IPS DF 6.9 (cell line): ENCODE measurements at places on chromosomes 1 and 21.

DNA sequence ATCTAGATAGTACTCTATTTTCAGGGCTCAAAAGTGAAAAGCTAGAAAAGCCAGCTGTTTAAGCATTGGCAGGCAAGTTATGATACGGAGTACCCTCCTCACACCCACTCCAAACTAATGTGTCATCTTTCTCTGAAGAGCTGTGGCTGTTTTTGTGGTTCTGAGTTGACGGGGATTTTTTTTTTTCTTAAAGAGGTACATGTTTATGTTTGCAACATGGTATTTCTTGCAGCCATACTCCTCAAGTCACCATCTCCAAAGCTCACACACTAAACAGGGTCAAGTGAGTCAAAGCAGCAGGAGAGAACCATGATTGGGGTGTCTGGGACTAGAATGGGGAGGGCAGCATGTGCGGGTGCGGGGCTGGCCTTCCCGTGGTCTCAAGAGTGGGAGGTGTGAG lies 347.2 kb downstream of the DISC1 start:
- no peak for DNase-seq

DNA sequence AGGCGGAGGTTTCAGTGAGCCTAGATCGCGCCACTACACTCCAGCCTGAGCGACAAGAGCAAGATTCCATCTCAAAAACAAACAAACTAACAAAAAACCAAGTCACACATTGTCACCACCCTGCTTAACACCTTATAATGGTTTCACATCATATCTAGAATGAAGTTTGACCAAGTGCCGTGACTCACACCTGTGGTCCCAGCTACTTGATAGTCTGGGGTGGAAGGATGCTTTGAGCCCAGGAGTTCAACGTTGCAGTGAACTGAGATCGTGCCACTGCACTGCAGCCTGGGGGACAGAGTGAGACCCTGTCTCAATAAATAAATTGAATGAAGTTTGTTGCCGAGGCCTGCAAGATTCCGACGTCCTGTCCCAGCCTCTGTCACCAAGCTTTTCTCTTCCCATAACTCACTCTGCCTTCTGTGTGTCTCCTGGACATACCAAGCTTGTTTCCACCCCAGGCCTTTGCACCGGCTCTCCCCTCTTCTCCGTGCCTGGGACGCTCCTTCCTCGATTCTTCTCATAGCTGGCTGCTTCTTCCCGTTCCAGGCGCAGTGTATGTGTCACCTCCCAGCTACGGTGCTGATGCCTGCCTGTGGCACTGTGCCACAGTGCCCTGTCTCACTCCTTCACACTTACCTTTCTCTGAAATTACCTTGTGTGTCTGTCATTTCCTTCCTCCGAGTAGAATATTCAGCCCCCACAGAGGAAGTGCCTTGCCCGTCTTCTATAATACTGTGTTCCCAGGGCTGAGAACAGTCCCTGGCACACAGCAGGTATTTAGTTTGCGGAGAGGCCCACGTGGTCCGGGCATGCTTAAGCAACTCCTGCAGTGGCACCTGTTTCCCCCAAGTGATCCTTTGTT lies 3.8 kb upstream of the SELENON start:
- no peak for DNase-seq

DNA sequence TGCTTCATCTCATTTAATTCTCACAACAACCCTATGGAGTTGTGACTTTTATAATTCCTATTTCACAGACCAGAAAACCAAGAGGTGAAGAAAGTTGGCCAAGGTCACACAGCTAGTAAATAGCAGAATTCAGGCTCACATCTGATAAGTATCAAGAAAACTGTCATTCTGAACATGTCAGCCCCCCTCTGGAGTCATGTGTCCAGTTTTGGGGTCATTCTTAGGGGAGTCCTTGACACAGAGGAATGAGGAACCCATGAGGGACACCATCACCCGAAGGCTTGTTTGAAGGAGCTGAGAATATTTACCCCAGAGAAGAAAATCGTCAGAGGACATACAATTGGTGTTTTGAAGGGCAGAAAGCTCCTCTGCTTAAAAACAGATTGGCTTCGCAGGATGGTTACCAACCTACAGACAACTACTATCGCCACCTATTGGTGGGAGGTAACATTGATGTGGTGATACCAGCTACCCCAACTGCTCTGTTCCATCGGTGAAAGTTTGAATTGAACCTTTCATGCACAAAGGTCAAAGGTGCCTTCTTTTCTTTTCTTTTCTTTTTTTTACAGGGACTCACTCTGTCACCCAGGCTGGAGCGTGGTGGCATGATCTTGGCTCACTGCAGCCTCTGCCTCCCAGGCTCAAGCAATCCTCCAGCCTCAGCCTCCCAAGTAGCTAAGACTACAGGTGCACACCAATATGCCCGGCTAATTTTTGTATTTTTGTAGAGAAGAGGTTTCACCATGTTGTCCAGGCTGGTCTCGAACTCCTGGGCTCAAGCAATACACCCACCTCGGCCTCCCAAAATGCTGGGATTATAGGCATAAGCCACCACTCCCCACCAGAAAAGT lies 31.3 kb downstream of the NCMAP start:
- peak; percentile 43 for DNase-seq

DNA sequence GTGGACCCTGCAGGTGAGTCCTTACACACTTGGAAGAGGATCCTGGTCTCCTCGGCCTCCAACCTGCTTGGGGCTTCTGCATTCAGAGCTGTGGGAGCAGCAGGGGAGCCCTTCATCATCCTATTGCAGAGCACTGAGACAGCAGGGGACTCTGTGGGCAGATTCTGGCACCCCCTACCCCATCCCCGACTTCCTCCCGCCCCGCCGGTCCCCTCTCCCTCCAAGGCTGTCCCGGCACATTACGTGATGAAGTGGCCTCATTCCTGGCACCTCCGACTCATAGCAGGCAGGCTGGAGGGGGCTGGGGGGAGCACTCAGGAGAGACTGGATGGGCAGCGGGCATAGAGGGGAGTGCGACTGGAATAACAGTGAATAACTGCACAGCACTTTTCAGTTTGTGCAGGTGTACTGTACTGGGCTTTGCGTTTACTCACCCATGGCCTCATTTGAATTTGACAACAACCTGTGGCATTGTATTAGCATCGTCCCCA lies 394.1 kb downstream of the MATN1 start:
- DNase-seq = no peak

DNA sequence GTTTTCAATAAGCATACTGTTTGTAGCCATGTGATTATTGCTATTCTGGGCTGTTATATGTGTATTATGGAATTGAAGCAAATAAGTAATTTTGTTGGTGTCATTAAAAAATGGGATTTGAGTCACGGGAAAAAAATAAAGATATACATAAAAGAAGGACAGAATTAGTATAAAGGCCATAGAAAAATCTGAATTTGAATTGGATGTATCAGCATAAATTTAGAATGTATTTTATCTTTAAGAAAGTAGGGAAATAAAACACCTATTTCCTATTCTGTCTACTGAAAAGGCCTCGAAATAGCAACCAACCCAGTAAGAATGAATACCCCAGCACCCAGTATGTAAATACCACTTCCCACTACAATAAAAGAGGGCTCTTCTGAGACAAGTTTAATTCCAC lies 185.9 kb downstream of the SLC45A1 start:
- DNase-seq = no peak

DNA sequence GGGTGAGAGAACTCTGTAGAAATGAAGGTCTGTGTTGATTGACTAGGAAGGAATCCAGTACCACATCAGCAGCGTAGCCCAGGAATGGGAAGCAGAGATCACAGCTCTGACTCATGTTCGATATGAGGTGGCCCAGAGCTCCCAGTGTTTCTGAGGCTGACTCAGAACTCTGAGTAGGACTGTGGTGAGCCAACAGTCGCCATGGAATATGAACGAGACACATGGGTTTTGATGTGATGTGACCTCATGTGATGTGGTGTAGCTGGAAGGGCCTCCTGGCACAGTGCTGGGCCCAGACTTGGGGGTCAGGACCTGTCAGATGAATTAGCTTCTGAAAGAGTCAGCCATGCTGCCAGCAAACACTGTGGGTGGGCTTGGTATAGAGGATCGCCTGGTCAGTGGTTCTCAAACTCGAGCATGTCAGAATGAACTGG lies 237.0 kb downstream of the MRPL39 start:
- DNase-seq = no peak

DNA sequence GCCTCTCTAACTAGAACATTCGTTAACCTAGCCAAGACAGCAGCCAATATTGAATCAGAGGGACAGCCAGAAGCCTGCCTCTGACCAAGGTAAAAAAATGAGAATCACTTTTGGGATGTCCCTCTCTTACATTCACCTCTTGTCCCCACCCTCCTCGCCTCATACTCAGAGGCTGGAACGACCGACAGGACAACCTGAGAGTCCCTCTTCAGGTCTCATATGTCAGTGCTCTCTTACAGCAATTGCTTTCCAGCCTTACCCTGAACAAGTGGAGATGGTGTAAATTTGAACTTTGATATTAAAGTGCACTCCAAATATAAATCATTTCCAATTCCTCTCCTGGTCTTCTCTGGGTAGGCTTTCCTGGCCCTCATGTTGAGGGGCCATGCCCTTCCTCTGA lies 327.5 kb downstream of the KCTD3 start:
- no peak for DNase-seq

DNA sequence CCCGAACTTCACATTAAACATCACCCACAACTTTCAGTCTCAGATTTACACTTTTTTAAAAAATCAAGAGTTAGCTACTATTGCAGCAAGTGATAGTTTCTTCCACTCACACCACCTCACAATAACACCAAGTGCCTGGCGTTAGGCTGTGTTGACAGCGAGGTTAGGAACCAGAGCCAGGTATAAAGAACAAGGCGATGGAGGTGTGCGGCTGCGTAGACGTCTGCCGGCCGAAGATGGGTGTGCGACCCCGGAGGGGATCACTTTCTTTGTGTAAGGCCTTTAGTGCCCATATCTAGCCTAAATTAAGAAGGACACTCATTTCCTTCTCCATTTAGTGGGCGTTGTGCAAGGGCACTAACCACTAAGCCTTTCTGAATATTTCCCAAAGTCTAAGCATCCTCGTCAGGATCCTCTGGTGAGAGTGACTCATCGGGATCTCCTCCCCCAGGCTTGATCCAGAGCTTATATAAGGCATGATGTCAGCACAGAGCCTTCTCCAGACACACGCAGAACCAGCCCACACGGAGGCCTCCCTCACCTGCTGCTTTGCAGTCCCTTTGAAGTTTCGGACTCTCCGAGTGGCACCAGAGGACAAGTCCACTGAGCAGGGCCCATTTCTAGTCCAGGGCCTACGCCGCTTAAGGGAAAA lies 11.8 kb downstream of the NHLH2 start:
- DNase-seq = no peak
